IMR-90 (cell line): ENCODE measurements at places on chromosomes 7 and 10. TPM values are rescaled to one million over a fixed set of nuclear protein-coding genes. Genes with fewer than 3 reads are reported as not detected.

DNA sequence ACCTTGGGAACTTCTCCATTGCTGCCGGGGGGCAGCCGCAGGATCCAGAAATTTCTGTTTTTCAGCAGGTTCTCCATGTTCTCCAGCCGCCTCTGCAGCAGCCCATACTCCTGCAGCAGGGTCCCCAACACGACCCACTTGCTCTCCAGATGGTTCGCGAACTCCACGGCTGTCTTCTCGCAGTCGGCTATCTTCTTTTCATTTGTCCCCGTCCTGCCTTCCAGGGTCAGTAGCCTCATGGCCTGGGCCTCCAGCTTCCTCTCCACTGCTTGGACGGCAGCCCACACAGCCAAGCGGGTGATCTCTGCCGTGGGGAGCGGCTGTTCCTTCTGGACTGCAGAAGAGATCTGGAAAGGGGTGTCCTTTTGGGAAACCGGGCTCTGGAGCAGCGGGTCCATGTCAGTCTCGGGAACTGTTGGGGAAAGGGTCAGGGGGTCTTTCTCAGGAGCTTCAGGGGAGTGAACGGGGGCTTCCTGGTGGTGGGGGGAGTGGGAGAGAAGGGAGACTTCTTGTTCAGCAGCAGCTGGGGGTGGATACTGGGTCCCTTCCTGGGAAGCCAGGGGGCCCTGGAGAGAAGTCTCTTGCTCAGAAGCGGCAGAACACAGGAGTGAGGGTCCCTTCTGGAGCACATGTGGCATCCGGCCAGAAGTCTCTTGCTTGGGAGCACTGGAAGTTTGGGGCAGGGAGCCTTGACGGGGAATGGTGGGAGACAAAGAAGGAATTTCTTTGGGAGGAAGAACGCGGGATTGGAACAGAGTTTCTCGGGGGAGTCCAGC lies 5.5 kb downstream of the ZNF777 start:
- H3K27me3 ChIP-seq, result no peaks in the 10 kb centered on the region
- peaks cover 41% of the 10 kb centered on the region for H3K36me3 ChIP-seq
- H3K4me1 ChIP-seq, result peaks cover 3% of the 10 kb centered on the region; the same call in 1 of the 2 replicates
- DNase-seq, result no peak

DNA sequence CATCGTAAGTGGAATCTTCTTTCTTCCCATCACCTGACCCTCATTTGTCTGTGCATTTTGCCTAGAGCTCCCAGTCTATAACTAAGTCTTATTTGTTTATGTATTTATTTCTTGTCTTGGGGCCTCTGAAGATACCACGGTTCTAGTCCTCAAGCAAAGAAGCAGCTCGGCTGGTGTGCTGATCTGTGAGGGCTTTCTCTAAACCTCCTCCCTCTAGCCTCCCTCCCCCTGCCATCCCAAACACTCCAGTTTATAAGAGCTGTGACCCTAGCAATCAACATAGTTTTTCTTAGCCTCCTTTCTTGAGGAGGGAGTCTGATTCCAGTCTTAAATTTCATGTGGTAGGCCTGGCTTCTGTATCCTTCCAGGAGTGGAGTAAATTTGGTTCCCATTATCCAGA lies 15.7 kb upstream of the NDUFA5 start:
- H3K4me1 ChIP-seq, result no peaks in the 10 kb centered on the region
- H3K27me3 ChIP-seq, result no peaks in the 10 kb centered on the region
- no peak overlapping the region for H3K27ac ChIP-seq
- H3K4me3 ChIP-seq, result no peak overlapping the region

ZNF365 gene
- polyA plus RNA-seq, result 1.0 and 1.2 TPM in 2 replicates

RNF148 gene
- polyA plus RNA-seq, result not detected in 2 replicates

CDK1 gene
- 17.1 and 21.9 TPM in 2 replicates for polyA plus RNA-seq

DNA sequence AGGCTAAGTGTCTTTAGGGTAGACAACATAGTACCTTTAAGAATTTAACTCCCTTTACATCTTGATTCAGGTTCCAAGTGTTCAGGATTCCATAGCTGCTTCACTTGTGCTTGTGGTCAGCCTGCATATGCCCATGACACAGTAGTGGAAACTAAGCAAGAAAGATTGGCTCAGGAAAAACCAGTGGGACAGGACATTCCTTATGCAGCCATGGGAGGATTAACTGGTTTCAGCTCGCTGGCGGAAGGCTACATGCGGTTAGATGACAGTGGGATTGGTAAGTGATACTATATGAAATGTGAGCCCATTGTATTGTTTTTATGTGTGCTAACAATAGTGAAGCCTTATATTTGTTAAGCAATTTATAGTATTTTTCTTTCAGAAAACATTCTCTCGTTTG lies 11.3 kb downstream of the FAM221A start:
- H3K36me3 ChIP-seq, result no peaks in the 10 kb centered on the region
- H3K4me1 ChIP-seq, result no peaks in the 10 kb centered on the region
- H3K27ac ChIP-seq, result no peak overlapping the region
- no peaks in the 10 kb centered on the region for H3K27me3 ChIP-seq
- peak; percentile 41 for DNase-seq
- H3K4me3 ChIP-seq, result no peak overlapping the region

GRCh38 chr10:21688870-21689269 lies 154.8 kb downstream of the MLLT10 start:
- H3K27me3 ChIP-seq, result no peaks in the 10 kb centered on the region
- H3K4me1 ChIP-seq, result no peaks in the 10 kb centered on the region
- no peak overlapping the region for H3K4me3 ChIP-seq
- H3K27ac ChIP-seq, result no peak overlapping the region
- DNase-seq, result no peak
